ENCODE measurements at places on chromosomes 1 and 21.

DNA sequence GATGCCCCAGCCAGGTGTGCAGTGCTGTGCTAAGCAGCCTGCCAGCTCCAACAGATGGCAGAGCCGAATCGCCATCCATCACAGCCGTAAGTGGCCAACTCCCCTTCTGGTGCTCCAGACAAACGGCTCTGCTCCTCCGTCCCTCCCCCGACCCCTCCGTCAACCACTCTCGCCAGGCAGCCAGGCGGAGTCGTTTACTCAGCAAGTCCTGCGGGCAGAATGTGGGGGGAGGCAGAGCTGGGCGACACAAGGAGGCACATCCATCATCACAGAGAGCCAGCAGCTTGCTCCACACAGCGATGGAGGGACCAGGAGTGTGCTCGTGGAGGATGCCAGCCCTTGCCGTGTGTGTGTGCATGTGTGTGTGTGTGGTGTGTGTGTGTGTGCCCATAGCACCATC is 206.6 kb upstream of the GRIK3 start:
- no peak for DNase-seq

- no peak for DNase-seq
Observed at GRCh38 chr1:27296773-27297291, 25.1 kb upstream of the TMEM222 start.

DNA sequence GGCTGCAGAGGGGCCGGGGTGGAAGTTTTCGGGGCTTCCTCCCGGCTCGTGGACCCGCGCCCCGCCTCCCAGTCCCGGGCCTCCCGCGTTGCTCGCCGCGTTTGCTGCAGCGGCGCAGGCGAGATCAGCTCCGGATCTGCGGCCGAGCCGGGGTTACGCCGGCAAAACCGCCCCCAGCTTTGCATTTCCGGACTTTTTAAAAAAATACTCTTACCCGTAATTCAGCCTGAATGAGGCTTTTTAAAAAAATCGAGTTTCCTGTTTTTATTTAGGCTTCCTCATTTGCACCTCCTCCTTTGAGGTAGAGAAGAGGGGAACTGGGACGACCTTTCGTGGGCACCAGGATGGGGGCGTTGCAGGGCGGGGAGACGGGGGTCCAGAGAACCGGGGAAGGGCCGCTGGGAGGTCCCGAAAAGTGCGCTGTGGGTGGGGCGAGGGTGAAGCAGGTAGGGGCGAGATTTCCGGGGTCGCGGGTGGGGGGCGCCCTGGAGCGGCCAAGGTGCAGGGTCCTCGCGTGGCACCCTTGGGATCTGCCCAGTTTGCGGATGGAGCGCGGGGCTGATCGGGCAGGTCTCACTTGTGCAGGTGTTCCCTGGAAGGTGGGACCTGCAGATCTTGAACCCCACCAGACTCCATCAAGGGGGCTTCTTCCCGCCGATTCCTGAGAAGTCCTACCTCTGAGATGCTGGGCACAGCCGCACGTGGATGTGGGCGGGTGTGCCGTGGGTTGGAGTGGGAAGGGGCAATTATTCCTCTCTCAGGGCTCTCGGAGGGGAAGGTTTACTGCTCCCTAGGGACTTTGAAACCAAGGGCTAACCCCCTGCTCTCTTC is 1.1 kb downstream of the PIK3CD start:
- DNase-seq = no peak

DNA sequence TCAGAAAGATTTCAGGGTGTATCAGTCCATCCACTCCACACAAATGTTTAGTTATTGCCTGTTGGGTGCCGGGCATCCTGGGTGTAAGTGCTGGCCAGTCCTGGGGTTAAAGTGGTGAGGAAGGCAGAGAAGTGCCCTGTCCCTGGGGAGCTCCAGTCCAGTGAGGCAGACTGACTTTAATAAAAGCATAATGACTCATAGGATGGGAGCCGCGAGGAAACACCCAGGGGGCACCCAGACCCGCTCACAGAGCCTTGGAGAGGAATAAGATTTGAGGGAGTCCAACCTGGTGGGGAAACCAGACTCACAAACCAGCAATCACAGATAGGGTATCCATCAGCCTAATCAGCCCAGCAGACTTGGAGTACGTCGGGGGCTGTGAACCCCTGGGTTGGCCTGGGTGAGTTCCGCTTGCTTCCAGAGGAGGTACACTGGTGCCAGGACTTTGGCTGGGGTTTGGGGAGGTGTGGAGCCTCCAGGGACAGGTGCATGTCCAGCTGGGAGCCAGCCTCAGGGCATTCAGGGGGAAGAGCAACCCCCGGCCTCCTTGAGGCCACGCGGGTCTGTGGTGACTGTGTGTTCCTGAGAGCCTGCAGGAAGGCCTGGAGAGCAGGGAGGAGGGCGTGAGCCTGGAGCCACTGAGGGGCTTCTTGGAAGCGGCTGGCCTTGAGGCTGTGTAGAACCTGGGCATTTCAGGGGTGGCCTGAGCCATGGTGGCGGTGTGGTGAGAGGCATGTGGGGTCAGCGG is 3.7 kb downstream of the PEAR1 start:
- no peak for DNase-seq

- no peak for DNase-seq
Observed at GRCh38 chr1:46236882-46237281, 10.7 kb upstream of the RAD54L start.

DNA sequence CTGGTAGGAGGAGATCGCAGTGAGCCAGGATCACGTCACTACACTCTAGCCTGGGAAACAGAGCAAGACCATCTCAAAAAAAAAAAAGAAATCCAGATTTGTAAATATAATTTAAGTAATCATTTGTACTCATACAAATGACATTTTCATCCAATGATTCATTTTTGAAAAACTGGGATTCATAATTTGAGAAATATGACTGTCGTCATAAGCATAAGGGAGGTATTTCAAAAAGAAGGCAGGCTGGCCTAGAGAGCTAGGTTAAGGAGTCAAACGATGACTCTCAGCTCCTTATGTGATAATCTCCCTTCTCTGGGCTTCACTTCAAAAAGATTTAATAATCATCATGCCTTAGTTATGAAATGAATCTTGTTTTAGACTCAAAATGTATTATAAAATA is 2.3 kb downstream of the GART start:
- DNase-seq = no peak

DNA sequence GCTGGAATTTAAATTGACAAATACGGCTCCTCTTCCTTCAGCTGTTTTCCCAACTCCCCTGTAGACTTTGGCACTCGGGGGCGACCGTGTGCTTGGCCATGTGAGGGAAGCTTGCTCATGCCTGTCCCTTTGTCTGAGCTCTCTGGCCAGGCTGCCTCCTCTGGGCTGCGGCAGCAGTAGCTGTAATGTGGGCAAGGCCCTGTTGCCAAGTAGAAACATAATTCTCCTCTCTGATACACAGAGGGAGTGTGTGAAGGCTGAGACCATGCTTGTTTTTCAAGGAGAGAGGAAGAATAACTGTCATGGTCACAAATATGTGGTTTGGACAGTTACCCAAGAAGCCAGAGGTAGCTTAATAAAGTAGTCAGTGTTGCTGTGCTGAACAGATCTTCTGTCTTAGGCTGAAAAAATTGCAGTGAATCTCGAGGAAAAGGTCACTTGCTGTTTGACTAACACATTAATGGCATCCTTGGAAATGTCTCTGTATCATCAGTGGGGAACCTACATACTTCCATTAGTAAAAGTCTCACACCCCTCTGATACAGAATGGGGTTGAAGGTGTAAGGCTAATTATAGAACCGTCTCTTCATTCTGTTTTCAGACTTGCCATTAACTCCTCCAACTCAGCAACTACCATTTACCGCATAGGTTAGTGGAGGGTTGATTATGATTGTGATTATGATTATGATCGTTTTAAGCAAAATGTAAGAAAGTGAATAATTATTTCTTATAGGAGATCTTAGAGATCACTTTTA is 94.6 kb downstream of the TGFB2 start:
- DNase-seq = no peak

DNA sequence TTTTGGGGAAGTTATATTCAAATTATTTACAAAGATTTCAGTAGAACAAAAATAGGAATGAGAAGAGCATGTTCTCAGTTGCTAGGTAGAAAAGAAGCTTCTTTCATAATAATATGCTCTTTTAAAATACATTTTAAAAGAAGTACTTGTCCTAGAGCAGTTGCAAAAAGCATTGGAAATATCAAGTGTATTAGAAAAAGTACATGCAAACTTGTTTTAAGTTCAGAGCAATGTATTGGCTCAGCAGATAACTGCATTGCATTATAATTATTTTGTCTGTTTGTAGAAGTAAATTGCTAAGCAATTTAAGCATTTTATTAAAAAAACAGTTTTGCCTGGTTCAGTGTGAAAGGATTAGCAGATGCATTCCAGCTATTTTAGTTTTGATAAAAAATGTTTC is 806.4 kb downstream of the USP25 start:
- DNase-seq = no peak

DNA sequence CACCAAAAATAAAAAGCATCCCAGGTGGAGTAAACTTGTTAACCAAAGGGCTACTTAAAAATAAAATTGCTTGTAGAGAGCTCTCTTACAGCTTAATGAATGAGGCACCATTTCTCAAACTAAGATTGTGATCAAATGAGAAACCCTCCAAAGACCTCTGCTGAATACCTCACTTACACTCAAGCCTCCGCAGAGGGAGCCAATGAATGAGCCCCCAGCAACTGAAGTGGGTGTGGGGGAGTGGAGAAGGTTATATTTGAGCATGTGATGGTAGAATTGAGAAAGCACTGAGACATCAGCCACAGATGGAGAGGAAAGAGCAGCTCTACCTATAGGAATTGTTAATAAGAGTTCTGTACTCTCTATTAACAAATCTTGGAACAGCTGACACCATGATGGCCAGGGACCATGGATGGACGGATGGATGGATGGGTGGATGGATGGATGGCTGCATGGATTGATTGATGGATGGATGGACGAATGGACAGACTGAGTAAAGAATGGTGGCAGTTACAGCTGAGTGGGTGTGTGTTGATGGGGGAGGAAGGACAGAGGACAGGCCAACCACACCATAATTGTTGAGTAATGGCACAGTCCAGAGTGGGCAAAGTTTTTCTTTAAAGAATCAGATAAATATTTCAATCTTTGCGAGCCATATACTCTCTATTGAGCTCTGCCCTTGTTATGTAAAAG is 20.3 kb upstream of the TIAM1 start:
- no peak for DNase-seq

DNA sequence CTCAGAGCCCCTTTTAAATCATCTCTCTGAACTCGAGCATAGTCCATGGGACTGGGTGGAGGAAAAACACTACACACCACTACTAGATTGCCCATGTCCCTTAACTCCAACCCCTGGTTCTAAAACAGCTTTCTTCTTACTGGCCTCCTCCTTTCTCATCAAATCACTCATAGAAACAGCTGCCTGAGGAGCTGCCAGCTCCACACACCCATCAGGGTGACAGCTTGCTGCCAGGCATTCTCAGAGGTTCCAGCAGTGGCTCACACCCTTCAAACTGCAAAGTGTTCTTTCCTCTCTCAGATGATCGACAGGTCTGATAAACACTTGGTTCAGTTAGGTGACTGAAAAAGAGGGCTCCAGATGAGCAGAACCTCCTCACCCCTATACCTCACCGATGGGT is 543.0 kb upstream of the PLXNA2 start:
- DNase-seq = no peak

DNA sequence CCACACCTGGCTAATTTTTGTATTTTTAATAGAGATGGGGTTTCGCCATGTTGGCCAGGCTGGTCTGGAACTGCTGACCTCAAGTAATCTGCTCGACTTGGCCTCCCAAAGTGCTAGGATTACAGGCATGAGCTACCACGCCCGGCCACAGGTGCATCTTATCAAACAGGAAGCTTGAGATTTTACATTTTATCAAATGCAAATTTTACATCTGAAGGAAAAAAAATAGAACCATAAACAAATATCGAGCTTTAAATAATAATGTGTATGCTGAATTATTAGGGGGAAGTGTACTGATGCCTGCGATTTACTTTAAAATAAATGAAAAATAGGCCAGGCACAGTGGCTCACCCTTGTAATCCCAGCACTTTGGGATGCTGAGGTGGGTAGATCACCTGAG is 16.6 kb upstream of the BRWD1 start:
- DNase-seq = no peak
